Naive thymus-derived CD4-positive, alpha-beta T cell (primary cell): ENCODE measurements at places on chromosomes 2 and 18.

- H3K4me3 ChIP-seq: peak overlapping the region; percentile 16
- peak overlapping the region; percentile 58 for H3K27ac ChIP-seq
- no peaks in the 10 kb centered on the region for H3K27me3 ChIP-seq
- H3K36me3 ChIP-seq: no peaks in the 10 kb centered on the region
- peak; percentile 33 for DNase-seq
These were observed 10.1 kb downstream of the DPP4 start for GRCh38 chr2:162063899-162064298.

GRCh38 chr2:135265960-135266490 is 213.9 kb downstream of the RAB3GAP1 start:
- H3K36me3 ChIP-seq: no peaks in the 10 kb centered on the region
- no peak overlapping the region for H3K27ac ChIP-seq
- no peaks in the 10 kb centered on the region for H3K4me1 ChIP-seq
- no peaks in the 10 kb centered on the region for H3K27me3 ChIP-seq
- H3K4me3 ChIP-seq: no peak overlapping the region
- DNase-seq: no peak

DNA sequence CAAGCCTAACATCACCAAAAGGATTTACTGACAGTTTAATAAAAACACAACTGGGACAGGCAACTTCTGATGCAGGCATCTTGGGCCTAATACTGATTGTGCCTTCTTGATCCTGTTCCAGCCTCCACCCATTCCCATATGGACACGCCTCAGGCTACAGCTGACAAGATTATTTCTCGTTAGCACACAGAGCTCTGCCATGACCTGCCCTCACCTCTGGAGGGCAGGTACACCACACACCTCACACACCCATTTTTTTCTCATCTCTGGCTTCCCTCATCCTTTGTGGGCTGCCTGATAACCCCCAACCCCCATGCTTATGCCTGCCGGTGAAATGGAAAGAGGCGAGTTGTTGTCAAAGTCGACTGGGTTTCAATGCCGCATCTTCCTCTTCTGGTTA is 147.0 kb downstream of the ANTXR1 start:
- H3K36me3 ChIP-seq: no peaks in the 10 kb centered on the region
- no peak overlapping the region for H3K27ac ChIP-seq
- H3K4me1 ChIP-seq: no peaks in the 10 kb centered on the region
- H3K27me3 ChIP-seq: no peaks in the 10 kb centered on the region
- DNase-seq: no peak
- H3K4me3 ChIP-seq: no peak overlapping the region

GRCh38 chr2:143615562-143615961 is 486.3 kb downstream of the ARHGAP15 start:
- no peak for DNase-seq
- peaks cover 6% of the 10 kb centered on the region for H3K4me1 ChIP-seq
- H3K27me3 ChIP-seq: no peaks in the 10 kb centered on the region
- no peak overlapping the region for H3K4me3 ChIP-seq

- DNase-seq: no peak
- H3K4me3 ChIP-seq: no peak overlapping the region
- no peaks in the 10 kb centered on the region for H3K36me3 ChIP-seq
These were observed 95.1 kb downstream of the FIGN start for GRCh38 chr2:163640542-163641193.

- H3K27ac ChIP-seq: no peak overlapping the region
- no peaks in the 10 kb centered on the region for H3K36me3 ChIP-seq
- no peaks in the 10 kb centered on the region for H3K4me1 ChIP-seq
- no peak overlapping the region for H3K4me3 ChIP-seq
These were observed 32.6 kb upstream of the SP3 start for GRCh38 chr2:173997753-173998152.

GRCh38 chr2:113283704-113284284 is 5.1 kb upstream of the PAX8 start:
- no peak overlapping the region for H3K4me3 ChIP-seq
- H3K4me1 ChIP-seq: no peaks in the 10 kb centered on the region
- no peaks in the 10 kb centered on the region for H3K27me3 ChIP-seq

GRCh38 chr18:24465486-24465885 is 5.0 kb downstream of the HRH4 start:
- H3K4me3 ChIP-seq: no peak overlapping the region
- H3K27me3 ChIP-seq: no peaks in the 10 kb centered on the region
- H3K36me3 ChIP-seq: no peaks in the 10 kb centered on the region
- H3K27ac ChIP-seq: no peak overlapping the region
- no peak for DNase-seq

GRCh38 chr2:206974551-206974950 is 35.2 kb downstream of the CPO start:
- H3K4me3 ChIP-seq: no peak overlapping the region
- H3K4me1 ChIP-seq: no peaks in the 10 kb centered on the region
- no peak overlapping the region for H3K27ac ChIP-seq
- H3K27me3 ChIP-seq: no peaks in the 10 kb centered on the region
- no peaks in the 10 kb centered on the region for H3K36me3 ChIP-seq
- no peak for DNase-seq

DNA sequence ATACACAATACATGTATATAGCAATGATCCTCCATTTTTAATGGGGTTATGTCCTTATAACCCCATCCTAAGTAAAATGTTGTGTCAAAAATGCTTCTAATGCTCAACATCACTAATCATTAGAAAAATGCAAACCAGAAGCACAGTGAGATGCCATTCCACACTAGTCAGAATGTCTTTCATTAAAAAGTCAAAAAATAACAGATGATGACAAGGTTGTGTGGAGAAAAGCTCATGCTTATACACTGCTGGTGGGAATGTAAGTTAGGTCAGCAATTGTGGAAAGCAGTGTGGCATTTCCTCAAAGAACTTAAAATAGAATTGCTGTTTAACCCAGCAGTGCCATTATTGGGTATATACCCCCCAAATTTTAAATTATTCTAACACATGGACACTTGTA is 654.9 kb upstream of the CNTNAP5 start:
- no peaks in the 10 kb centered on the region for H3K27me3 ChIP-seq
- no peak overlapping the region for H3K27ac ChIP-seq
- H3K4me3 ChIP-seq: no peak overlapping the region

DNA sequence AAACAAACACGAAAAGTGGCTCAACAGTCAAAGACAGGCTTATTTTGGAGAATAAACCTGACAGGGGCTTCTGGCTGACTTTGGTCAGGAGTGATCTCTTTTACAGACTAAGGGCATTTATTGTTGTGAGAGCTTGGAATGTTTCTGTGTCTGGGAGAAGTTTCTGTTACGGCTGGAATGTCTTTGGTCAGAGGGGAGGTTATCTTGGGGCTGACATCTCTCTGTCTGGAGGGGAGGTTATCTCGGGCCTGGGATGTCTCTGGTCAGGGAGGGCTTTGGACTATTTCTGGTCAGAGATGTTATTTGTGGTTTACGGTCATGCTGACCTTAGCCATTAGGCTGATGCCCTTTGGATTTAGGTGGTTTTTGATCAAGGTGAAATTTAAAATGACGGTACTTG is 345.5 kb upstream of the FSIP2 start:
- no peaks in the 10 kb centered on the region for H3K36me3 ChIP-seq
- no peak for DNase-seq
- no peaks in the 10 kb centered on the region for H3K4me1 ChIP-seq
- H3K27me3 ChIP-seq: no peaks in the 10 kb centered on the region
- H3K4me3 ChIP-seq: no peak overlapping the region
- no peak overlapping the region for H3K27ac ChIP-seq

GRCh38 chr2:99706735-99707134 is 216.9 kb upstream of the REV1 start:
- no peak for DNase-seq
- H3K4me1 ChIP-seq: no peaks in the 10 kb centered on the region

GRCh38 chr2:86039178-86039962 is 66.3 kb downstream of the POLR1A start:
- no peak overlapping the region for H3K4me3 ChIP-seq
- DNase-seq: peak; percentile 59
- peak overlapping the region; percentile 88 for H3K27ac ChIP-seq
- H3K4me1 ChIP-seq: peaks cover 75% of the 10 kb centered on the region
- H3K36me3 ChIP-seq: peaks cover 21% of the 10 kb centered on the region

DNA sequence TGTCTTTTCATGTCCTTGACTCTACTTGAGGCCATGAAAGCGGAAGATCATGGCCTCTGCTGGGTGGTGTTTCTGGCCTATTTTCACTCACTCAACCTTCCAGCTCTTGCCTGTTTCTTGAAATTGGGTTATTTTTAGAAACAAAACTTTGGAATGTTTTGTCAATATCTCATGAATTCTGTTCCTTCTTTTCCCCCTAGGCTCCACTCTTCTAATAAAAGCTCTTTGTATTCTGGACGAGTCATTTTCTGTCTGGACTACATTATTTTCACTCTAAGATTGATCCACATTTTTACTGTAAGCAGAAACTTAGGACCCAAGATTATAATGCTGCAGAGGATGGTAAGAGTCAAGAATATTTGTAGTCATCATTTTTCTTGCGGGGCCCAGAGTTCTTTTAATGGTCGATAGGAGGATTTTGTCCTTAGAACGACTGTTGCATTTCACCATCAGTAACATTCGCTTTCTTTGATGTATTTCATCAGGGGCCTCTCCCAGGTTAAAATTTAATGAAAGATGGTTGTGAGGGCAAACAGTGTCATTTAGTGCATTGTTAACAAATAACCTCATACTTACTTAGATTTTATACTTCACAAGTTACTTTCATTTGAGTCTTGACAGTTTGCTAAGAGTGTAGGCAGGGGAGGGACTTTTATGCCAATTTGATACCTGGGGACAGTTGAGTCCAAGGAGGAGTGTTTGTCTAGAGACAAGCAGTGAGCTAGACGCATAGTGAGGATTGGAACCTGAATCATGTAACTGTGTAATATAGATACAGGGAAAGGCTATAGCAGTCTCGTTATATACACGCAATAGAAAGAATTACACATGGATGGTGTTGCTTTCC is 64.6 kb downstream of the TRPM8 start:
- DNase-seq: no peak
- H3K27ac ChIP-seq: no peak overlapping the region
- H3K4me3 ChIP-seq: no peak overlapping the region
- H3K27me3 ChIP-seq: no peaks in the 10 kb centered on the region

- peaks cover 4% of the 10 kb centered on the region for H3K27me3 ChIP-seq
- H3K4me1 ChIP-seq: no peaks in the 10 kb centered on the region
- no peaks in the 10 kb centered on the region for H3K36me3 ChIP-seq
- no peak overlapping the region for H3K27ac ChIP-seq
These were observed 33.3 kb upstream of the NCK2 start for GRCh38 chr2:105711394-105711793.

DNA sequence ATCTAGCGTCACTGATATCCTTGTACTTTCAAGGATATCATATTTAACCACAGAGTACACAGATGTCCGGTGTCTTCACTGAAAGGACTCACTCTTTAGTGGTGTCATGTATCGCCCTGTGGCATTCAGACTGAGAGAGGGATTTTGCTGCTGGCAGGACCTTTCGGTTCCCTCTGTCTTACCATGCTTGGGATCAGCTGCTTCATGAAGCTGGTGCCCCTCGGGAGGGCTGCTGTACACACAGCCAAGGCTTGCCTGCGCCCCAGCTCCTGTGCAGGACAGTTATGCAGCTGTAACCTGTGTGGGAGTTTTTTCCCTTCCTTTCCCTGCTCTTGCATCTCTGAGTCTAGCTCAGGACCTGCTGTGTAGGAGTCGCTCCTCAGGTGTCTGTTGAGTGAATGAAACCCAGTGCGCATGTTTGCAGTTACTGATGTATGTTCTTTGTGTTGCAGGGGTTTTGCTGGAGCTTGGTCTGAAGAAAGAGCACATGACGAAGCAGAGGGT is 64.4 kb downstream of the GREB1 start:
- H3K27ac ChIP-seq: no peak overlapping the region
- no peaks in the 10 kb centered on the region for H3K36me3 ChIP-seq
- H3K4me1 ChIP-seq: no peaks in the 10 kb centered on the region
- H3K4me3 ChIP-seq: no peak overlapping the region

GRCh38 chr18:32871786-32872185 is 99.0 kb upstream of the KLHL14 start:
- no peaks in the 10 kb centered on the region for H3K36me3 ChIP-seq
- no peak overlapping the region for H3K4me3 ChIP-seq
- no peaks in the 10 kb centered on the region for H3K4me1 ChIP-seq
- no peak for DNase-seq
- no peaks in the 10 kb centered on the region for H3K27me3 ChIP-seq
- H3K27ac ChIP-seq: no peak overlapping the region

DNA sequence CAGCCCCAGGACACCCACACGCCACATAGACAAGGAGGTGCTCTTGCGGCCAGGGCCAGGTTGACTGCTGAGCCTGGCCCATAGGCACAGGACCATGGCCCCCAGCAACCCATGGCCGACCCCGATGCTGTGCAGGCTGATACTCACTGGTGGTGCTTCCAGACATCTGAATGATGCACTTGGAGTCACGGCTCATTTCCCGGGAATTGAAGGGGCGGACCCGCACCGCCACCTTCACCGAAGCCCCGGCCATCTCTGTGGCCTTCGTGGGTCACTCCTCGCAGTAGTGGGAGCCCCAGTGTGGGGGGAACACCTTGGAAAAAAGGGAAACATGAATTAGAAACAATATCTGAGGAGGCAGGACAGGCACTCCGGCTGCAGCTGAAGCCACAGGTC is 22.5 kb downstream of the KIF1A start:
- no peak overlapping the region for H3K27ac ChIP-seq
- H3K36me3 ChIP-seq: no peaks in the 10 kb centered on the region
- no peak for DNase-seq
- no peaks in the 10 kb centered on the region for H3K4me1 ChIP-seq
- no peak overlapping the region for H3K4me3 ChIP-seq
- H3K27me3 ChIP-seq: no peaks in the 10 kb centered on the region

DNA sequence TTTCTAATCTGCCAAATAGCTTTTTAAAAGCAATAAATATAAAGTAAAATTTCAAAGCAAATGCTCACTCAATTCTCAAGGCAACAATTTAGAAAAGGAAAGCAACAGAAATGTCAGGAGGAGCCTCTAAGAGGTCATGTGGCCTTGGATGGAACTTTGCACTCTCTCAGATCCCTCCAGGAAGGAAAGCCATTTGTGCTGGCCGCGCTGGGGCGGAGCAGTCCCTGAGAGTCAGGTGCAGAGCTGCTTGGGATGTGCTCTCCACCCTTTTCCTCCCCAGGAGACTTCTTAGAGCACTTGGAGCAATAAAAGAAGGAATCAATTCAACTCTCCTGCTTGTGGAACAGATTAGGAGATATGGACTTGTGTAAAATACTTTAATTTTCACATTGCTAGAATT is 379.8 kb upstream of the LINC00305 start:
- no peak overlapping the region for H3K4me3 ChIP-seq
- H3K27me3 ChIP-seq: no peaks in the 10 kb centered on the region
- H3K36me3 ChIP-seq: no peaks in the 10 kb centered on the region
- no peak overlapping the region for H3K27ac ChIP-seq
- H3K4me1 ChIP-seq: no peaks in the 10 kb centered on the region

DNA sequence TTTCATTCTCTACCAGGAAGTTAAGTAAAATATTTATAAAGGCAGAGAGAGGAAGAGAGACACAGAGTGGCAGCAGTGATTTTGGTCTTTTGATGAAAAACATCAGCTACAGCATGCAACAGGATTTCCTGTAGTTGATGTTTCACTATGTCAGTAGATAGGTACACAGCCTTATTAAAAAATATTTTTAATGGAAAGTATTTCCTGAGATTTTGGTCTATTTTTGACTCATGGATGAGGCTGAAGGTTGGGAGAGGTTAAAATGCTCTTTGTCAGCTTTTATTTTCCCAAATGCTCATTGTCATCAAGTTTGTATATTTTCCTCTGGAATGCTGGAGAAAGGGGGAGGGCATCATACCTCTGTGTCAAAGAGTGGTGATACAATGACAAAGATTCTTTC is 1112.5 kb downstream of the CBLN2 start:
- no peak overlapping the region for H3K4me3 ChIP-seq
- no peaks in the 10 kb centered on the region for H3K36me3 ChIP-seq
- H3K27ac ChIP-seq: no peak overlapping the region
- no peaks in the 10 kb centered on the region for H3K27me3 ChIP-seq

GRCh38 chr2:112454586-112454985 is 21.1 kb upstream of the RGPD8 start:
- no peak for DNase-seq
- H3K27me3 ChIP-seq: no peaks in the 10 kb centered on the region
- no peak overlapping the region for H3K4me3 ChIP-seq
- no peaks in the 10 kb centered on the region for H3K36me3 ChIP-seq
